ENCODE measurements at places on chromosomes 2 and 18. TPM values are rescaled to one million over a fixed set of nuclear protein-coding genes. Genes with fewer than 3 reads are reported as not detected.
A peak's percentile ranks its signal among the peaks of the same experiment; 100 is the strongest.

- DNase-seq = no peak
These were observed 587.4 kb upstream of the SETBP1 start for GRCh38 chr18:44093253-44093652.

DNA sequence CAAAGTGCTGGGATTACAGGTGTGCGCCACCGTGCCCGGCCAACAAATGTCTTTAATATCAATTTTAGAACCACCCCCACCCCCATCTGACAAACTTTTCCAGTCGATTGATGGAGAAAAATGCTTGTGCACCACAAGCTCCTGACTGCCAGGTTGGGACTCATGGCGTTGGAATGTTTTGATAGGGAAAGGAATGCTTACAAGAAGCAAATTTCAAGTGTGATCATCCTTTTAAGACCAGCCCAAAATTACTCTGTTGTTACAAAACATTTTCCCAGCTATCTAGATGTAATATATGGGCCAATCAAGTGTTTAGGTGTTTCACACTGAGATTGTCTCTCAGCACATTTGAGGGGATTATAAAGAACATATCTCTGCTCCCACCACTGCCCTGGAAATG, 45.2 kb downstream of the UBXN4 start:
- DNase-seq = peak; percentile 29

DNA sequence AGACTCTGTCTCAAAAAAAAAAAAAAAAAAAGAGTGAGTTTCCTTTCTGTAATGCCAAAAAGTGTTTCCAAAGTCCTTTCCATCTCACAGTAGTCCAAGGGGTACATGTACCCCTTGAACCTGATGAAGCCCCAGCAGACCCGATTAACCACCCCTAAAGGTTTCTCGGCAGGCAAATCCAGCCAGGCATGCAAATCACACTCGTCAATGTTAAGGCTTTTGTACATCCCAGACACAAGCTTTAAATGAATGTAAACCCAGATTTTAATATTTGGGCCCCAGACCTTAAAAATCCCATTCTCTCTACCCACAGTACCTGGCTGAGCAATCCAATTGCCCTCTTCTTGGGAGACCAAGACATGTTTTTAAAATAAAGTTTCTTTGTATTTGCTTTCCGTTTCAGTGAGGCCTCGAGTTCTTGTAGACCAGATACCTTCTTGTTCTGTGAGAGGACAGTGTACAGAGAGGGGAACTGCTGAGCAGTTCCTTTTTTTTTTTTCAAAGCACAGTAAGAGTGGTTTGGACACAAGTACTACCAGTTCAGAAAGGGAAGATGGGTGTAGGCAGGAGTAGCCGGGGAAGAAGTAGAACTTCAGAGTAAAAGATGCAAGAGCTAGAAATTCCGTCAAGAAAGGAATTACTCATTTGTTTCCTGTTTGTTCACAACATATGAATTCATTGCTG, at the start of gene NLRC4:
NLRC4 (minus strand) TSS at position 465 of the 684 bp plus-strand sequence. CDS start 8,111 bp downstream, outside the sequence.
- DNase-seq = no peak

The CTNNA2 gene
- polyA plus RNA-seq = not detected

- no peak for DNase-seq
These were observed 11.6 kb downstream of the EN1 start for GRCh38 chr2:118835746-118836410.
